ENCODE measurements at places on chromosomes 3 and 15.

DNA sequence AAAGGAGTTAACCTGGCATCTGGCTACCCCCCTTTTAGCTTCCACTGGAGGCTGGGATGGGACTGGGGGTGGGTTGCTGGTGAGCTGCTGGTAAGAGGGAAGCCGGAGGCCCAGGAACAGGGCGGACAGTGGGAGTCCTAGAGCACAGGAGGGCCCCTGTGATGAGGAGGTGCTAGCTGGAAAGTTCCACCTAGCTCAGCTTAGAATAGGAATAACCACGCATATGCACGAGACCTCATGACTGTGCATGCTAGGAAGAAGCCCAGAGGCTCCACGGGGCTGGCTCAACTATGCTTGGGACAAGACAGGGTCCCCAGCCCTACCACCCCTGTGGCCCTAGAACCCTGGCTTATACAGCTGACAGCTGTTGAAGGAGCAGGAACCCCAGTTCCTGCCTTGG, 34.1 kb downstream of the LINGO1 start:
- no peak for DNase-seq

- DNase-seq: no peak
Observed at GRCh38 chr3:65810302-65810701, 228.4 kb downstream of the MAGI1 start.

- DNase-seq: no peak
Observed at GRCh38 chr15:92747047-92747446, 91.5 kb upstream of the FAM174B start.

GRCh38 chr3:1037631-1038030, 55.2 kb upstream of the CNTN6 start:
- DNase-seq: no peak

DNA sequence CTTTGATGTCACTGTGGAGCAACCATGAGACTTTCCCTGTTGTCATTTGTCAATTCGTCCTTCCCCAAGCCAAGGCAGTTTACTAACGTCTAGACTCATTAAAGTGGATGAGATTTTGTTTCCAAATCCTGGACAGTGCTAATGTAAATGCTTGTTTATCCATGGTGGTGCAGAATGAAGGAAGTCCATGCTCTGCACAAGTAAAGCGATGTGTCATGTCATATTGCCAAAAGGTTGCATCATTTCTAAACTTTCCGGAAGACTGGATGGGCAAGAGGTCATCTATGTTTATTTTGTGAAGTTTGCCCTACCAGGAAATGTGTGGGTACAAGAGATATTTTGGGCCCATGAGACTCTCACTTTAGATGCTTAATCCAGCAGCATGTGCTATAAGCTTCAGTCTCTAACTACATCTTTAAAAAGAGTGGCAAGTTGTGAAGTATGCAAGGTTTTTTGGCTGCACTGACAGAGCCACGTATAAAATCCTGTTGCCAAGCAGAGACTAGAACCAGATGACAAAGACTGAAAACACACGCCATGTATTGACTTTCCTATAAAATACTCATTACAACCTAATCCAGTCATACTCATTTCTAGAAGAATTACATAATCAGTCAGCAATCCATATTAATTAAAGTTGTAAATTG, 72.1 kb upstream of the FNDC3B start:
- no peak for DNase-seq

GRCh38 chr3:50674349-50675178, at the start of gene DOCK3:
DOCK3 (plus strand) TSS chr3:50674927; CDS start chr3:50675264, 337 bp downstream.
- peak; percentile 8 for DNase-seq

DNA sequence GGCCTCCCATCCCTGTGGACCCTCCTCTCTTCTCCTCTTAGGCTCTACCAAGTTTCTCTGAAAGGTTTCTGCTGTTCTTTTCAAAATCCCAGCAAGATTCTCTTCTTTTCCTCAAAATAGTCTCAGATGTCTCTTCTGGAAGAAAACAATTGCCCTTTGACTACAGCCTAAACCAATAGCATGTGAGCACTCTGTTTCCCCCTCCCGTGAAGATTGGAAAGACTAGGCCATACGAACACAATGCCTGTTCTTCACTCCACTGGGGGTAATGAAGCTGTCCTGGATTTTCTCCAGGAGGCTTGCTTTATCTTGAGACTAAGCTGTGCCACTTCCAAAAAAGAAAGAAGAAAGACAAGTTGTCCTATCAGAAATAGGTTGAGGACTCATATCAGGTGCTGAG, 178.7 kb upstream of the MCTP2 start:
- DNase-seq: no peak

DNA sequence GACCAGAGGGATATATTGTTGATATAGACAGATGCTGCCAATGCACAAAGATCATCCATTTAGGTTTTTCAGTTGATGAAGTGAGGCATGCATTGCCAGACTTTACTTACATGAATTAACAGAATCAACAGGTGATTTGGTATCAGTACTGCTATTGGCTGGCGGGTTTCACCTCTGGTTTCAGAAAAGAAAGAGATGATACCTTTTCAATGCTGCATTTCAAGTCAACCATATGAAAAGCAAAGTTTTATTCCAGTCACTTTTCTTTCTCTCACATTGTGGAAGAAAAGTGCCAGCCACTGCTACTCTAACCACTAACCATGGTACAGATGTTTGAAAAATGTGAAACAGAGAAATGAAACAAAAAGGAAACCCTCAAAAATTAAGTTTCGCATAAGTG, 289.1 kb downstream of the TIGIT start:
- DNase-seq: no peak

- DNase-seq: no peak
Observed at GRCh38 chr3:126005951-126006350, 37.0 kb downstream of the ROPN1B start.

DNA sequence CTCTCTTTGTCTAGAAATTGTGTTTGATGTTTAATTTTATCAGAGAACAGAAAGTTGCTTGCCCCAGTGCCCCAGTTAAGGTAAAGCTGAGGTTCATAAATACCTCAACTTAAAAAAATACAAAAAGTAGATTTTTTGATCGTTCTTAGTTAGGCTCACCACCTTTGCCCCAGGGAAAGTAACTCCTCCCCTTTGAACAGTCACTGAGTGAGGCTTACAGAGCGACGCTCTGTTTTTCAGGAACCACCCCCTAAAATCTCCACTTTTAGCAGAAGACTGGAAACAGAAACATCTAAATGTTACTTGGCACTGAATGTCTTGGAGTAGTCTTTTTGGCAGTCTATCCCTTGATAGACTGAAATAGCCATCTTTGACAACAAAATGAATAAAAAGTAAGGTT, 24.9 kb downstream of the BLM start:
- no peak for DNase-seq

GRCh38 chr3:12840591-12841148, 695 bp downstream of the RPL32 start:
- DNase-seq: no peak

DNA sequence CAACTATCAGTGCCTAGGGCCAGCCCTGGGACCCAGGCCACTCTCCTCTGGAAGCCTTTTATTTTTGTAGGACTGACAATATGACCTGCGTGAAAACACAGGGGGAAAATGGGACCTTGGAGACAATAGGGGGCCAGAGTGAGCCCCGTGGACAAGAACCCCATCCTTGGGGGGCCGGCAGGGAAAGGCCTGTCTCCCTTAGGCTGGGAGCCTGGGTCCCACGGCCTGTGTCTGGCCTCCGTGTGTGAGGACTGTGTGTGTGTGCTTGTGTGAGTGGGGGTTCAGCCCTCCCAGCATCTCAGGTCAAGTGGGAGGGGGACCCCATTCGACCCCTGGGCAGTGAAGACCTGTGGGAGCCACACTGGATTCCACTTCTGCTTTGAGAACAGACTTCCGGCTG, 53.3 kb downstream of the EXOG start:
- DNase-seq: no peak

DNA sequence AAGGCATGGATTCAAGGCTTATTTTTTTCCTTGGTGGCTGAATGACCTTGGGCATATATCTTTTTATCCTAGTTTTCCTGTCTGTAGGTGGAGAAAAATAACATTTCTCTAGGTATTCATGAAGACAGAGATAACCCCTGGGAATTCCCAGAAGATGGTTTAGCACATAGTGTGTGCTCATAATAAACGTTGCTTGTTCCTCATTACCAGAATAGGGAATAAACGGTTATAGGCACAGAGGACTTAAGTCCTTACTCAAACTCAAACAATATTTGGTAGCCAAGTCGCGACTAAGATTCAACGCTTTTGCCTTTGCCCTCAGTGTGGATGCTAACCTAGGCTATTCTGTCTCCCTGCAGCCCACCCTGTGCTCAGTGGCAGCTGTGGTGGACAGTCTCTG, 51.6 kb upstream of the MITF start:
- no peak for DNase-seq

DNA sequence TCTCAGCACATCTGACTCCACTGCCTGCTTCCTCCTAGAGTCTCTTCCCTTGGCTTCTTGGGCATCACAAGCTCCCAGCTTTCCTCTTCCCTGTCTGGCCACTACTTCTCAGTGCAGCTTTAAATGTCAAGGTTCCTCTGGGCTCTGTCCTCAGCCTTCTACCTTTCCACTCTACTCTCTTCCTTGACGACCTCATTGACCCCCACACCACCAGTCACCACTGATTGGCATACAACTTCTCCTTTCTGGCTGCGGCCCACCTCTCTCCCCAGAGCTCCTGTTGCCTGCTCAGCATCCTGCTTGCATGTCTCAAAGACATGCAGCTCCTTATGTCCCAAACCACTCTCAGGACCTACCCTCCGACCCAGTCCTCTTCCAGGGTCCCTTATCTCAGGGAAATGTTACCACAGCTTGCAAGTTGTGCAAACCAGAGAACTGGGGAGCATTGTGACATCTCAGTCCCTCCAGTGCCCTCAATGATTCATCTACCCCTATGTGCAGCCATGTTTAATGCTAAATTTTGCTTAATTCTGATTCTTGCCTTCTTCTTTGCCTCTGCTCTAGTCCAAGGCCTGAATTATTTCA, 49.9 kb downstream of the TRPM1 start:
- no peak for DNase-seq

DNA sequence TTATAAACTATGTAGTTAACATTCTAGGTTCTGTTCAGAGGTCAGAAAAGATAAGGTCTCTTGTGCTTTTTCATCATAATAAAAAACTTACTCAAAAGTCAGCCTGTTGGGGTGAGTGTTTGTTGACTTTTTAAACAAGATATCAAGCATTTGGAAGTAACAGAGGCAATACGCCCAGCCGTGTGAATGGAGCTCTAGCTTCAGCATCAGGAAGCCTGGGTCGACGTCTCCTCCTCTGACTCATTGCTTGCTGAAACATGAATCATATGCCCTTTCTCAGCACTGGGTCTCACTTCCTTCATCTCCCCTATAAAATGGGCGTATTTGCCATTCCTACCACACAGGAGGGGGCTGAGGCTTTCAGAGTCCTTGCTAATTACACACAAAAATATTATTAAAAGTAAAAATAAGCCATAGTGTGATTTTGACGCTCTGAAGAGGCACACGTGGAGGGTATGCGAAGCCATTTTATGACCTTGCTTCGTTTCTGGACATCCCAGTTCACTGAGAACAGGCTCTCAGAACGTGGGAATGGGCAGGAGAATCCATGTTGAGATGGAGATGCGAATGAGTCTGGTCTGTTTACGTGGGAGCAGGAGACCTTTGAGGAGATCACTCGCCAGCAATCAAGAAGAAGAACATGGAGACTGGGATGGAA, 220.8 kb upstream of the TPRG1 start:
- no peak for DNase-seq

- no peak for DNase-seq
Observed at GRCh38 chr15:68403161-68403941, 28.6 kb downstream of the ITGA11 start.

DNA sequence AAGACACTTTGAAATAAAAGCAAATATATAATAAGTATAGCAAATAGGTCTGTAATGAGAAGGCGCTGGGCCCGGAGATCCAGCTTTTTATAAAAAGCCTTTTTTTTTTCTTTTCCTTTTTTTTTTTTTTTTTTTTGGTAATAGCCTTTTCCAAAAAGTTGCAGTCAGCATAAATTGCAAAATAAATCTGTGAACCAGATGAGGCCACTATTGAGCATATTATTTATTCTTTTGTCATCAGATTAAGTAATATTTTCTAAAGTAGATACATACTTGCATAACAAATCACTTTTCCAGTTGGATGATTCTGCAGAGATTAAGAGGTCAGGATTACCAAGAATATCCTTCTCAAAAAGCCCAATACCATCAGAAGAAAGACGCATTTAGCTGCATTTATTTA, 24.9 kb downstream of the FMN1 start:
- DNase-seq: no peak

DNA sequence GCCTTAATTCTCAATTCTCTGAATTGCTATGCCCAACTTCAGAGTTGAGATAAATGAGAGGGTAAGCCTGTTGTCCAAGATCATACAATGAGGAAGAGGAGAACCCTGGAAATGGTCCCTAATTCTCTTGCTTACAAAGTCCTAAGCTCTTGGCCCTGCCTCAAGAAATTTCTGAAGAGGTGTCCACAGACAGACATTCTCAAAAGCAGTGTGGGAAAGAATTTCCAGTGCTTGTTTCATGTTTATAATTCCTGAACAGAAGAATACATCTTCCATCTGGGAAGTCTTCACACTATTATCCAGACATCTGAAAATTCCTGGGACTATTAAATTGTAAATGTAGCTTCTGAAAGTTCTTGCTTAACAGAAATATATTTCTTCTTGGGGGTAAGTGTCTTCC, 166.8 kb upstream of the LRTM1 start:
- no peak for DNase-seq

DNA sequence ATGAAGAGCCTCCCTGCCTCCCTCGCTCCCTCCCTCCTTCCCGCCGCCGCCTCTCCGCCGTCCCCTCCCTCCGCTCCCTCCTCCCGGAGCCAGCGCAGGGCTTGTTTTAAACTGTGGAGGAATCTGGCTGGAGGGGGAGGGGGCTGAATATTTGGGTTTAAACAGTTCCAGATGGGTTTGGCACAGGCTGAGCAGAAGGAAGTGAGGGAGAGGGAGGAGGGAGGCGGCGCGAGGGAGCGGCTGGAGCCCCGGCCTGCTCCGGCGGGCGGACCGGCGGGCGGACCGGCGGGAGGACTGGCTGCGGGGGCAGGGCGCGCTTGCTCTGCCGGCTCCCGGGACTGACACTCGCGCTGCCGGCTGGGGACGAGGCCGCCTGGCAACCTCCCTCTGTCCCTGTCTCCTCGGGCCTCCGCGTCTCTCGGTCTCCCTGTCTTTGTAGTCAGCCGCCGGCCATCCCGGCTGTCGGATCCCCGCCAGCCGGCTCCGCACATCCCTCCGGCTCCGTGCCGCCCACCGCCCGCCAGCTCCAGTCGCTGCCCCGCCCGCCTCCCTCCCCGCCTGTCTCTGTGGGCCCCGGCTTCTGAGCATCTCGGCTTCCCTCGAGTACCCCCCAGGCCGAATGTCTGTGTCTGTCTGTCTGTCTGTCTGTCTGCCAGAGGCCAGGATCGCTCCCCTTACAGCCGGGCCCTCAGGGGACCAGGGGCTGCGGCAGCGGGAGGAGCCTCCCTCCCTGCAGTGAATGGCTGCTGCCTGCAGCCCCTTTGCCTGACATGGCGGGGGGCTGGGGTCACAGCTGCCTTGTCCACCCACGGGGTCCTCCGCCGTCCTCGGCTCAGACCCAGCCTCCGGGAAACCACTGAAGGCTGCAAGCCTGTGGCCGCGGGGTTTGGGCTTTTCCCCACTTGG, 7.6 kb downstream of the EPHB3 start:
- no peak for DNase-seq

GRCh38 chr3:105402287-105402801, 35.6 kb downstream of the ALCAM start:
- no peak for DNase-seq

GRCh38 chr3:87088993-87089841, 98.3 kb upstream of the VGLL3 start:
- DNase-seq: no peak

All from stimulated activated CD8-positive, alpha-beta memory T cell treated with anti-CD3 and anti-CD28 coated beads, Interleukin-4, amount 100 ng/mL, for 1 hour (primary cell).